ENCODE measurements at places on chromosomes 4 and X.

DNA sequence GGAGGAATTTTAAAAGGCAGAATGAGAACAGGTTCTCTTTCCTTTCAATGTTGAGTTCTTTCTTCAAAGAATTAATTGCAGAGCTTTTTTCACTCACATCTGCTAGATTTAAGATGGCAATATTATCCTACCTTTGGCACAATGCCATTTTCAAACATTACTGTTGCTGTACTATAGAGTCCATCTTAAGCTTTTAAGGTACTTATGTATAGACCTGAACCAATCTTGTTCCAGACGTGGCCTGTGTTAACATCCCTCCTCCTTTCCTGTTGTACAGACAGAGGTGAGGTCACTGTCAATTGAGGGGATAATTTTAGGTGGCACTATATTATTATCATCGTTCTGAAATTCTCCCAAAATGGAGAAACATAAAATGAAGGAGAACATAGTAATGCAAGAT lies 53.0 kb upstream of the MYOZ2 start:
- no peaks in the 10 kb centered on the region for H3K27me3 ChIP-seq
- H3K27ac ChIP-seq: no peak overlapping the region
- peaks cover 4% of the 10 kb centered on the region for H3K4me1 ChIP-seq
- no peak overlapping the region for H3K4me3 ChIP-seq

DNA sequence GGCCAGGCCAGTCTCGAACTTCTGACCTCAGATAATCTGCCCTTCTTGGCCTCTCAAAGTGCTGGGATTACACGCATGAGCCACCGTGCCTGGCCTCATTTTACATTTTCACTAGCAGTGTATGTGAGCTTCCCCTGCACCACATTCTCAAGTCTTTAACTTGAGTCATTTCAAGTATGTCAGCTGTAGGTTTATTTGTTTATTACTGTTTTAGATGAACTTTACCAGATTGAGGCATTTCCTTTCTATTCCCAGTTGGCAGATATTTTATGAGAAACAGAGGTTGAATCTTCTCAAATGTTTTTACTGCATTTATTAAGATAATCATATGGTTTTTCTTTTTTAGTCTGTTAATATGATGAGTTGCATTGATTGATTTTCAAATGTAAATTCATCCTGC lies 114.6 kb upstream of the SH3RF1 start:
- no peaks in the 10 kb centered on the region for H3K27me3 ChIP-seq
- H3K4me1 ChIP-seq: no peaks in the 10 kb centered on the region
- H3K4me3 ChIP-seq: no peak overlapping the region
- DNase-seq: no peak
- H3K27ac ChIP-seq: no peak overlapping the region

DNA sequence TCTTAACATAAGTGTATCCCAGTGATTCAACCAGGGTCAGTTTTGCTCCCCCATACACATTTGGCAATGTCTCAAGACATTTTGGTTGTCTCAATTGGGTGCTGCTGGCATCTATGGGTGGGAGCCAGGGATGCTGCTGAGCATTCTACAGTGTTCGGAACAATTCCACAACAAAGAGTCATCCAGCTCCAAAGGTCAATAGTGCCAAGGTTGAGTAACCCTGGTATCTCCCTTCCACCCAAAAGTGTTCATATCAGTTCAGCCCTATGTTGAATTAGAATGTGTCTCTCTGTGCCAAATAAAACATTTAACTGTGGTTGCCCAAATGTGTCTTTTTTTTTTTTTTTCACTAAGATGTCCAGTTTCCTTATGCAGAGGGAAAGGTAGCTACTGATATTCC lies 129.4 kb upstream of the RAI2 start:
- H3K27ac ChIP-seq: no peak overlapping the region
- H3K36me3 ChIP-seq: no peaks in the 10 kb centered on the region
- no peak overlapping the region for H3K4me3 ChIP-seq
- DNase-seq: no peak
- H3K4me1 ChIP-seq: peaks cover 2% of the 10 kb centered on the region

GRCh38 chrX:70504772-70505450 lies 60.3 kb downstream of the DLG3 start:
- H3K4me3 ChIP-seq: no peak overlapping the region
- DNase-seq: no peak
- H3K4me1 ChIP-seq: peaks cover 16% of the 10 kb centered on the region
- H3K27ac ChIP-seq: peak overlapping the region; percentile 35

DNA sequence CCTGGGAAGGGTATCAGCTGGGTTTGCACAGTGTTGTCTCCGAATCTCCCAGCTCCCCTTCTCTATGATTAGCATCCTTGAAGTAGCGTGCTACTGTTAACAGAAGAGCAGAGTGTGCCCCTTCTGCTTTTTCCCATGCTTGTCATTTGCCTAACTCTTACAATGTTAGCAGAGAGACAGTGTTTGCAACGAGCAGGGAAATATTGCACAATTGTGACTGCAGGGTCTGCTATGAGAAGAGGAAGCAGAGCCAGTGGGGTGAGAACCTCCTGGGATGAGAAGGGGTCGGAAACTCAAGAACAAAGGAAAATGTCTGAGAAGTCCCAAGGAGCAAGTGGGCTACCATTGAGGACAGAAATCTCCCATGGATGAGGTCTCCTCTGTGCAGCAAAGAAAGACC lies 7.8 kb upstream of the CHRNA9 start:
- H3K36me3 ChIP-seq: no peaks in the 10 kb centered on the region
- H3K27ac ChIP-seq: no peak overlapping the region
- peaks cover 24% of the 10 kb centered on the region for H3K4me1 ChIP-seq
- H3K4me3 ChIP-seq: no peak overlapping the region
- DNase-seq: no peak

DNA sequence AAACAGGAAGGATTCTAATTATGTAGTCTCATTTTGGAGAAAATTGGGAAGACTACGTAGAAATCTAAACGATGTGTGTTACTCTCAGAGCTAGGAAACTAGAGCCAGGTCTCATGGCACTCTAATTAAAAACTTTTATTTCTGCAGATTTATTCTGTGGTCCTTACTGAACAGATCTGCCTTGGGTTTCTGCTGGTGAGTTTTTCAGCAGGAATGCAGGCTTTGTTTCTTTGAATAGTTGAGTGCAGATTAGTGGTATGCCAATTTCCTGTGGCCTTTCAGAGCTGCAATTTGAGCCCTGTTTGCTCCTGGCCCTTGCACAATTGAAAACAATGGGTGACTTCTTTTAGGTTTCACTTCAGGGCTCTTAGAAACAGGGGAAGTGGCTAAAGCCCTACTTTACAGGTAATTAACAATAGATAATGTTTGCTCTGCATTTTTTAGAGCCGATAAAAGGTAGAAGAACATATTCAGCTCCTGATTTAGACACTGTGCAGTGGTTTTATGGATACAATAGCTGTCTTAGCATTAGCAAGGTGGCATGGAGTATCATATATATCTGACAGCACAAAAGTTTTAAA lies 21.8 kb downstream of the SPRY1 start:
- peak overlapping the region; percentile 83 for H3K27ac ChIP-seq
- no peak overlapping the region for H3K4me3 ChIP-seq
- no peaks in the 10 kb centered on the region for H3K36me3 ChIP-seq
- no peak for DNase-seq
- peaks cover 52% of the 10 kb centered on the region for H3K4me1 ChIP-seq

DNA sequence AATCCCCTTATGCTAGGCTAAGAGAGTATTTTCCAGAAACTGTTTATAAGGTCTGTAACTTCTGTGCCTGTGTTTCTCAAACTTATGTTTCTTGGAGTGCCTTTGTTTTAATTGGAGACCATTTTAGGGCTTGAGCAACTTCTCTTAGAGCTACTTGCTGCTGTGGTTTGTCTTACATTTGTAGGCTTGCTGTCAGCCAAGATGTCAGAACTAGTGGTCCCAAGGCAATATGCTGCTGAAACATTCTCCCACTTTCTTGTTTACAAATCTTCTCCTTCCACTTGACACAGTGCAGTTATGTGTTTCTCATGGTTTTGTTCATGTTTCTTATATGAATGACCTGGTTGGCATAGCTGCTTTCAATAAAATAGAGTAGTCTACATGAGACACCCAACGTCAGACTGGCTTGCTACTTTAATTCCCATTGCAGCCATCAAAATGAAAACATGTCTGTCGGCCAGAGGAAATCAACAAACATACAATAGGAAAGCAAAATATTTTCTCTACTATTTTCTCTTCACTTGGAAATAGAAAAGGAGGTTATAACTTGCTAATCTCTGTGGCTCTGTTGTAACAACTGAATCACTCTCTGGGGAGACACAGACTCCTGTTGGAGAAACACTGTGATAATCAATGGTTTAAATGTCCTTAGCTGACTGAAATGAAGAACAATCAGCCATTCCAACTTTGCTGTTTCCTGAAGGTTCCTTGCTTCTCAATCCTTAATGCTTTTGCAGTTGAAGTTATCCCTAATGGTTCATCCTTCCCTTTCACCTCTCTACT lies 426.4 kb downstream of the PDGFC start:
- no peak overlapping the region for H3K4me3 ChIP-seq
- no peak overlapping the region for H3K27ac ChIP-seq
- DNase-seq: no peak
- no peaks in the 10 kb centered on the region for H3K36me3 ChIP-seq
- H3K4me1 ChIP-seq: no peaks in the 10 kb centered on the region

- H3K27me3 ChIP-seq: no peaks in the 10 kb centered on the region
- DNase-seq: no peak
- no peaks in the 10 kb centered on the region for H3K36me3 ChIP-seq
- no peak overlapping the region for H3K27ac ChIP-seq
Measured at GRCh38 chr4:156505341-156505955, 466.2 kb downstream of the PDGFC start.

DNA sequence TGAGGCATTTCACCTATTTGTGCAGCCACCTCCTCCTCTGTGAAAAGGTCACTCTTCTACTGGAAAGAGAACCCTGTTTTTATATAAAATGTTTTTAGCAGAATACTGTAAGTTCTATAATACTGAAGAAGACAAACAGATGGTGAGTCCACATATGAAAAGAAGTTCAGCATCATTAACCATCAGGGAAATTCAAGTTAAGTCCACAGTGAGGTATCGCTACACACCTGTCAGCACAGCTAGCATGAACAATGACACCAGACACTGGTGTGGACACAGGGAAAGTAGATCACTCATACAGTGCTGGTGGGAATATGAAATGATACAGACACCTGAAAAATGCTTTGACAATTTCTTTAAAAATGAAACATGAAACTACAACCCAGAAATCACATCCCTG lies 133.0 kb downstream of the MAD2L1 start:
- DNase-seq: no peak
- H3K36me3 ChIP-seq: no peaks in the 10 kb centered on the region
- no peaks in the 10 kb centered on the region for H3K4me1 ChIP-seq

- H3K27ac ChIP-seq: no peak within 1 kb of the TSS
- no peak for DNase-seq
- H3K4me3 ChIP-seq: no peak within 1 kb of the TSS
- H3K27me3 ChIP-seq: peaks cover 42% of the 10 kb centered on the region
Measured at GRCh38 chrX:140709421-140709846, at the start of gene LINC00632. Gene LINC00632 (plus strand): TSS chrX:140709759.

DNA sequence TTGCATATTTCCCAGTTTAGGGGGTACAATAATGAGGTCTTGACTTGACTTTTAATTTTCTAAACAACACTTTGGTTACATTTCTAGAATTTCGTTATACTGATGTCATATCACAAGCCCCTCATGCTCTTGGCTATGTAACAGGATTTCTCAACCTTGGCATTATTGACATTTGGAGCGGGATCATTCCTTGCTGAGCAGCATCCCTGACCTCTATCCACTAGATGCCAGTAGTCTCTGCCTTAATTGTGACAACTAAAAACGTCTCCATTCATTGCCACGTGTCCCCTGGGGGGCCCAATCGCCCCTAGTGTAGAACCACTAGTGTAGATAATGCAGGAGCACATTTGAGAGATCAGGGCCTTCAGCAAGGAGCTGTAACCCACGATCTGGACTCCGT lies 234.2 kb upstream of the MID1 start:
- H3K4me1 ChIP-seq: no peaks in the 10 kb centered on the region
- H3K4me3 ChIP-seq: no peak overlapping the region
- H3K36me3 ChIP-seq: no peaks in the 10 kb centered on the region
- no peak for DNase-seq
- no peaks in the 10 kb centered on the region for H3K27me3 ChIP-seq

DNA sequence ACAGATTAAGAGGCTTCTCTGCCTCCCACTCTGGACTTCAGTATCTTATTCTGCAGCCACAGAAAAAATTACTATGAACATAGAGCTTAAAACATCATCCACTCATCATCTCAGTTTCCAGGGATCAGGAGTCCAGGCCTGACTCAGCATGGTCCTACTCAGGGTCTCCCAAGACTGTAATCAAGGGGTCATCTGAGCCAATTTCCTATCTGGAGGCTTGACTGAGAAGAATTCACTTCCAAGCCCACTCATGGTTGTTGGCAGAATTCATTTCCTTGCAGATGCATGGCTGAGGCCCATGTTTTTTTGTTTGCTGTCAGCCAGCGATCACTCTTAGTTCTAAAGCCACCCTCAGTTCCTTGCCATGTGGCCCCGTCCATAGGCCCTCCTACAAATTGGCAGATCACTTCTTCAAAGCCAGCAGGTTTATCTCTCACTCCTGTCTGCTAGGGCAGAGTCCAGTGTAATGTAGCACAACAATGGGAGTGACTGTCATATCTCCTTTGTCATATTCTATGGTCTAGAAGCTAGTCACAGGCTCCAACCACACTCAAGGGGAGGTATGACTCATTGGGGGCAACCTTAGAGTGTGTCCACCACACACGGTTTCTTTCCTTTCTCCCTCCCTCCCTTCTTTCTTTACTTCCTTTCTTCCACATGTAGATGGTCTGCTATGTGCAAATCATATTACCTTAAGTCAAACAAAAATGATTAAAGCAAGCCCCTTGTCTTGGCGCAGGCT lies 251.6 kb downstream of the QDPR start:
- H3K27ac ChIP-seq: no peak overlapping the region
- DNase-seq: no peak
- no peak overlapping the region for H3K4me3 ChIP-seq
- no peaks in the 10 kb centered on the region for H3K27me3 ChIP-seq

DNA sequence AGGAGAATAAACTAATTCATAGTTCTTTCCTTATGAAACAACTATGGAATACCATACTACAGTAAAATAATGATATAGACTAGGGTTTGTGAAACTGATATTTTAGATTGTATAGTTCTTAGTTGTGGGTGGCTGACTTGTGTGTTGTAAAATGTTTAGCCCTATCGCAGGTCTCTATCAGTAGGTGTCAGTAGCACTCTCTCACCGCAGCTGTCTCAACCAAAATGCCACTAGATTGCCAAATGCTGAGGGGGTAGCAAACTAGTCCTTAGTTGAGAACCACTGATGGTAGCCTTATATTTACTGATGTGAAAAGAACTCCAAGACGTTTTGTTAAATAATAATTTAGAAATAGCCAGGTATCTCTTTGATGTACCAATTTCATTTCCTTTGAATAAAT lies 48.1 kb downstream of the RHOXF2B start:
- H3K36me3 ChIP-seq: peaks cover 1% of the 10 kb centered on the region
- no peaks in the 10 kb centered on the region for H3K27me3 ChIP-seq
- no peak overlapping the region for H3K4me3 ChIP-seq
- H3K27ac ChIP-seq: no peak overlapping the region

GRCh38 chrX:41245641-41246040 lies 88.3 kb upstream of the DDX3X start:
- H3K4me3 ChIP-seq: no peak overlapping the region
- no peak for DNase-seq
- no peak overlapping the region for H3K27ac ChIP-seq
- H3K4me1 ChIP-seq: no peaks in the 10 kb centered on the region
